ENCODE measurements at places on chromosomes 7 and 10.

GRCh38 chr10:60604342-60604741 lies 173.9 kb upstream of the CDK1 start:
- no peak for DNase-seq

GRCh38 chr10:126392469-126392868 lies 4.2 kb upstream of the ADAM12 start:
- no peak for DNase-seq

GRCh38 chr10:47099474-47099873 lies 188.2 kb downstream of the PTPN20 start:
- no peak for DNase-seq

DNA sequence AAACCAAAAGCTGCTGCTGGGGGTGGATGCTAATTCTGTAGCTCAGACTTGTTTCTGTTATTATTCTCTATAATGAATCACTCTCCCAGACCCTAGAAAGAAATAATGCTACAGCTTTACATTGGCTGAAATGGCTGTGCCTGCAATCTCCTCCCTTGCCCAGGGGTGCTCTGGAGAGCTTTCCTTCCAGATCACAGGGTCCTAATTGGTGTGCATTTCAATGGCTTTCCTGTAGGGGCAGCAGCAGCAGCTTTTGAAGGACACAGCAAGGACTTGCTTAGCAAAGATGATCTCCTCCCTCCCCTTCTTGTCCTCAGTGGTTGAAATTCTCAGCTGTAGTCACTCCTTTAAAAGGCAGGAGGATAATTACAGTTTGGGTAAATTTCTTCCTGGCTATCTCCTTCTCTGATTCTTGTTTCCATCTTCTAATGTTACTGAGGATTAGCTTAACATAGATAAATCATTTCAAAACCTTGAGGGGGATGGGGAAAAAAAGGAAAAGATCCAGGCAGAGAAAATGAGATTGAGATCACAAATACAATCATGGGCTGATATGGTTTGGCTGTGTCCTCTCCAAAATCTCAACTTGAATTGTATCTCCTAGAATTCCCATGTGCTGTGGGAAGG lies 120.2 kb upstream of the CTTNBP2 start:
- no peak for DNase-seq

GRCh38 chr10:154348-154747 lies 19.1 kb downstream of the ZMYND11 start:
- DNase-seq = no peak

GRCh38 chr7:133837224-133837623 lies 289.9 kb upstream of the LRGUK start:
- no peak for DNase-seq

- DNase-seq = no peak
Measured at GRCh38 chr7:91082038-91082437, 182.2 kb upstream of the FZD1 start.

DNA sequence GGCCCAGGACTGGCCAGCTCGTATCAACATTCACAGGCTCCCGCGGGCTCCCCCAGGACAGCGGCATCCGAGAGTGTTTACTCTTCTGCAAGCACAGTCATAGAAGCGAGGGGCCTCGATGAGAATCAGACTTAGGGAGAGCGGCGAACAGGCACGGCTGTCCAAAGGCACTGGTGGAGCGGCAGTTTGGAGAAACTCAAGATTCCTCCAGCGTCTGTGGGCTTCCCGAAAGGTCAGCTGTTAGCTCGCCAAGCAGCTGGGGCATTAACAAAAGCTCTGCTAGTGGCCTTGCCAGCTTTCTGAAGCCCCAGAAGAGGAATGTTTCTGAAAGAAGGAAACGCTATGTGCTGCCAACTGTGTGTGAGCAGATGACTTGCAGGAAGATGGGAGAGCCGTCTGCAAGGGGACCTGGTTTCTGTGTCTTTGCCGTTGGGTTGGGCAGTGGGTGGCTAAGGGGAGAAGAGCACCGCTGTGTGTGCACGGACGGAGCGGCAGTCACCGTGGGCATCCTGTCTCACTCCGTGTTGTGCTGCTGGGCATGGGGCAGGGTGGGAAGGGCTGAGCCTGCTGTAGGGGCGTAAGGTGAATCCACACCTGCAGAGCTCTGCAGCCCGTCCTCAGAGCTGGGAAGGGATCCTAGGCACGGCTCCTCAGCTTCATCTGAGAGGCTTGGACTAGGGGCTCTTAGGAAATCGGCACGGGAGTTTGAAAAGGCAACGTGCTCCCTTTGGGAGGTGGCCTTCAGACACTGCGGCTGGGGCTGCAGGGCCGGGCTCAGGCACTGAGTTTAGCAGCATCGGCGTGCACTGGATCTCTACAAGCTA lies 42.1 kb downstream of the AMZ1 start:
- no peak for DNase-seq

DNA sequence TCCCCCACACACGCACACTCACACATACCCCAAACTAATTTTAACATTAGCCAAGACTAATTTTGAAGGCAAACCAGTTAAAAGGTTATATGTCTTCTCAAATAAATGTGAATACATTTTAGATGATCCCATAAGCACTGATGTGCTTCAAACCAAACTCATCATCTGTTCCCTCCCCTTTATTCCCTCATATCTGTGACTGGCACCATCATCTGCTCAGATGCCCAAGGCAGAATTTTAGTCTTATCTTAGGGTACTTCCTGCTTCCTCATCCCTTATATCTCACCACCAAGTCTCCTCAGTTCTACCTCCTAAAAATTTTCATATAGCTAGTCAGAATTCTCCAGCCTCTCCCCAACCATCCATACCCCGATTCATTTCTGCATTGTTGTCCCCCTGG lies 80.4 kb downstream of the UPF2 start:
- no peak for DNase-seq

DNA sequence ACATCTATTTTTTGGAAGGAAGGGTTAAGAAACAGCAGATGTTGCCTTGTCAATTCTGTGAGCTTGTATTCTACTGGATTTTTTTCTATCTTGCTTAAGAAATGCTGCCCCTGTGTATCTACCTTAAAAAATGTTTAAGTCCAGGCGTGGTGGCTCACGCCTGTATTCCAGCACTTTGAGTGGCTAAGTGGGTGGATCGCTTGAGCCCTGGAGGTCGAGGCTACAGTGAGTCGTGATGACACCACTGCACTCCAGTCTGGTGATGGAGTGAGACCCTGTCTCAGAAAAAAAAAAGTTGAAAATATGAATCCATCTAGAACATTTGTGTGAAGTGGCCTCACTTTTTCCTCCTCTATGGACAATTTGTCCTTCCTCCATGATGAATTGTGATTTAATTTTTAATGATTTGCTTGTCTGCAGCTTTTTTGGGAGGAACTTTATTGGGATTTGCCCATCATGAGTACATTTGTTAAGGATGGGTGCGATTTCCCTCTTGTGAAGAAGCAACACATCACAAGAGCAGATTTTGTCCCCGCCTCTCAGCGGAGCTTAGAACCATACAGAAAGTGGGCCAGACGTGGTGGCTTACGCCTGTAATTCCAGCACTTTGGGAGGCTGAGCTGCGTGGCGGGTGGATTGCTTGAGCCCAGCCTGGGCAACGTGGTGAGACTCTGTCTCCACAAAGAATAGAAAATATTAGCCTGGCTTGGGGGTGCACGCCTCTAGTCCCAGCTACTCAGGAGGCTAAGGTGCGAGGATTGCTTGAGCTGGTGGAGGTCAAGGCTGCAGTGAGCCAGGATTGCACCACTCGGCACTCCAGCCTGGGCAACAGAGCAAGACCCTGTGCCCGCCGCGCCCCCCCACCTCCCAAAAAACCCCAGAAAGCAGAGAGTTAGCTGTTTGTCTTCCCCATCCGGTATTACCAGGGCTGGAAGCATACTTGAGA lies 57.7 kb downstream of the DNAJB6 start:
- DNase-seq = no peak

DNA sequence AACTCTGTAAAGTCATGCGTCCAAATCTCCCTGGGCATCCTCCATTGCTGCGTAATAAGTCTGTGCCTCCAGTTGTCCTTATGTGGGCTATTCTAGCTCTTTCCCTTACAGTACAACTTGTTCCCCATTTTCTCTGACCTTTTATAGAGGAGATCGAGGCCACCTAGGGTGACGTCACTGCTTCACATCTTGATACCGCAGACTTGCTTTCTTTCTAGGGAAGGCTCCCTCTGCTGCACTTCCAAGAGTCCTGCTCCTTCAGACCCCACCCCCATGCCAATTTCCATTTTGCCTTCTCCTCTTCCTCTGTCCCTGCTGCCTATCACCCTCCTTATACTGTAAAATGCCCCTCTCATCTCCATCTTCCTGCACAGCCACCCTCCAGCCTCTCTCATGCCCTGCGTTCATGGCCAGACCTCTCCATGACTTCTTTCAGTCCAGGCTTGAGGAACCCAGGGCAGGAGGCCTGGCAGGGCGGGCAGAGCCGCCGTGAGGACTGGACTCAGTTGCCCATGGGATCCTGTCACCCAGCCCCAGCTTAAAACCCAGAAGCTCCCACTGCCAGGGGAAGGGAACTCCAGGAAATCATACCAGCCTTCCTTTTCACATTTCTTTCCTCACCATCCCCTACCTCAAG lies 57.5 kb downstream of the CAMK1D start:
- no peak for DNase-seq

DNA sequence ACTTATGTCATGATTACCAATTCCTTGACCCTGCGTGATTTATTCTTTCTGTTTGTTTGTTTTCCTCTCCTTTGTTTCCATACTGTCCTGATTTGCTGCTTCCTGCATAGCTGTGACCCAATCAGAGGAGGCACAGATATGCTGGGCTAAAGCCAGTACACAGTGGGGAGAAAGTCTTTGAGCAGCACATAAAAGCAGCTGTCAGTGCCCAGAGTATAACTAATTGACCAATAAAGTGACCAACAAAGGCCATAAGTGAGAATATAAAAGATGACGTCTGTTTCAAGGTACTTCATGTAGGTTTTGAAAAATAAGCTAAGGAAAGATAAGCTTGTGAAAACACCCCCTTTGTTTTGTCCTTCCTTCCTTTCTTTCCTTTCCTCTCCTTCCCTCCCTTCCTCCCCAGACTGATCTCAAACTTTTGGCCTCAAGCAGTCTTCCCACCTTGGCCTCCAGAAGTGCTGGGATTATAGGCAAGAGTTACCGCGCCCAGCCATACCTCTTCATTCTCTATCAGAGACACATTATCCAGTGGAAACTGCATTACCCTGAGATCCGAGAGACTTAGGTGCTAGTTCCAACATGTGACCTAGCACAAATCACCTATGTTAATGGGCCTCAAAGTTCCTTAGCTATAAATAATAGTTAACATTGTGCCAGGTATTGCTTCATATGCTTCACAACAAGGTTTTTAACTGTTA lies 17.0 kb downstream of the BCAP29 start:
- no peak for DNase-seq

GRCh38 chr10:118112543-118113125 lies 65.9 kb upstream of the RAB11FIP2 start:
- no peak for DNase-seq

- no peak for DNase-seq
Measured at GRCh38 chr10:125115409-125115808, 45.0 kb downstream of the CTBP2 start.

- DNase-seq = no peak
Measured at GRCh38 chr10:69884024-69884367, 82.3 kb downstream of the COL13A1 start.

DNA sequence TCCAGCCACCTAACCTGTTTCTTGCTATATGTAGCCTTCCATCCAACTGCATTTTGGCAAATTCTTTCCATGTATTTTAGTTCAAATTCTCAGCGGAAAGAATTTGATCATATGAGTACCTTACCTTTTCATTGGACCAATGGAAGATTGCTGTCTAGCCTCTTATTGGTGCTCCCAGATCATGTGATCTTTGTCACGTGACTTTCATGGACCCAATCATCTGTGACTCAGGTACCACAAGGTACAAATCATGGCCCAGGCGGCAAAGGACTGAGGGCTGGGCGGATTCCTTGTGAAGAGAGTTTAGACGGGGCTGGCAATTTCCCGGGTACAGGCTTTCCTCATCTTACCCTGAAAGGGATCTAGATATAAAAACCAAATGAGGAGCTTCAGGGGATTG lies 85.9 kb upstream of the TBX20 start:
- DNase-seq = no peak

DNA sequence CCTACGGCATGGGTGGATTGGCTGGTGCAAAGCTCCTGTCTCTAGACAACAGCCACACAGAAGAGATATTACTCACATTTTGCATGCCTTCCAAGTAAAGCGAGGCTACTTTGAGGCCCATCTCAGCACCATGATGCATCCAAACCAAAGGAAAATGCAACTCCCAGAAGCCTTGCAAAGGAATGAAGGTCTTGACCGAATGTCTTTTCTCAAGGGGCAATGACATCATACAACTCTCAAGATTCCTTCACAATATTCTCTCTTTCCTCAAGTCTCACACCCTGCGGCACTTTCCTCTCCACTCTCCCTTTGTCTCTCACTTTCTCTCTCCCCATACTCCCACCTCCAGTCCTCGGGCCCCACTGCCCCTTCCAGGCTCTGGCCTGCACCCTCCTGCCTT lies 44.8 kb upstream of the CPXM2 start:
- DNase-seq = no peak

DNA sequence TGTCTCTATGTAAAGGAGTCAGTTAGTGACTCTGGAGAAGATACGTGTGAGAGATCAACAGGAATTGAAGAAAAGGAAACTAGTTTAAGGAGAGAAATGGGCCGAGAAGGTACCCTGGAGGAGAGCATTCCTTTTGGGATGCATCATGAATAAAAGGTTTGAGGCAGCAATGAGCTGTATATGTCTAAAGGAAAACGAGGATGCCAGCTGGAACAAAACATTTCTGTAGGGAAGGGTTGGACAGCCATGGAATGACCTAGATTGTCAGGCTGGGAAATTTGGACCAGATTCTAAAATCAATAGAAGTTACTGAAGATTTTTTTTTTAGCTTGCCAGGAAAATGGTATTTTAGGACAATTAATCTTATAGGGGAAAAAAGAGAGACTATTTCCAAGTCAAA lies 17.2 kb upstream of the MPP7 start:
- no peak for DNase-seq

DNA sequence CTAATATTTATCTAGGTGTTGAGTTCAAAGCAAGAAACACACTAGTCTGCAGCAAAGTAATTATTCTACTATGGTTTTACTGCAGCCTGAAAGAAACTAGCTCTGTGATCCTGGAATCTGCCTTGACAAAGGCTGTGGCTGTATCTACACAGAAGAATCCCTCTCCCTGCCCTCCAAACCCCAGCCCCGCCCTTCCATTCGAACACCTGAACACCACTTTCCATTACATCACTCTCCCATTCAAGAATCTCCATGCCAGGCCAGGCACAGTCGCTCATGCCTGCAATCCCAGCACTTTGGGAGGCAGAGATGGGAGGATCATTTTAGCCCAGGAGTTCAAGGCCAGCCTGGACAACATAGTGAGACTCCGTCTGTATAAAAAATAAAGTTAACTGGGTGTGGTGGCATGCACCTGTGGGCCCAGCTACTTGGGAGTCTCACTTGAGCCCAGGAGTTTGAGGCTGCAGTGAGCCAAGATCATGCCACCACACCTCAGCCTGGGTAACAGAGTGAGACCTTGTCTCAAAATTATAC lies 23.3 kb downstream of the LRRC20 start:
- no peak for DNase-seq

GRCh38 chr7:28840592-28840995 lies 117.5 kb downstream of the TRIL start:
- DNase-seq = no peak

DNA sequence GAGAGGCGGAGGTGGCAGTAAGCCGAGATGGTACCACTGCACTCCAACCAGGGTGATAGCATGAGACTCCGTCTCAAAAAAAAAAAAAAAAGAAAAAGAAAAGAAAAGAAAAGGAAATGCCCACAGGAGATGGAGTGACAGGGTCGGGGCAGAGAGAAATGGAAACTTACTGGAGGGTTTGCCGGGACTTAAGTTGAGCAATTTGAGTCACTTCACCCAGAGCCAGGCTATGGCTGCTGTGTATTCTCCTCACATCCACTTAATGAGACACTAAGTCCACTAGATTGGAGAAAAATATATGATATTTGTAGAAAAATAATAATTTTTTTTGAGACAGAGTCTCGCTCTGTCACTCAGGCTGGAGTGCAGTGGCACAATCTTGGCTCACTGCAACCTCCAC lies 4.6 kb upstream of the PFKFB3 start:
- DNase-seq = no peak

Measured in cortex of kidney (tissue), 1 donor.